Uterine smooth muscle cell (primary cell): ENCODE measurements at places on chromosomes 11 and 22. TPM values are rescaled to one million over a fixed set of nuclear protein-coding genes. Genes with fewer than 3 reads are reported as not detected.

The LRRC32 gene
- 7.5 and 35.9 TPM in 2 replicates for total RNA-seq

The RAG1 gene
- 0.37 and 0.55 TPM in 2 replicates for total RNA-seq

The KDM4D gene
- 1.00 and 1.4 TPM in 2 replicates for total RNA-seq

The DMC1 gene
- total RNA-seq, result 6.5 and 7.2 TPM in 2 replicates

The CARD10 gene
- 1.2 and 2.1 TPM in 2 replicates for total RNA-seq

The GAL gene
- 0.62 and 3.3 TPM in 2 replicates for total RNA-seq

The DDTL gene
- 0.44 and 0.87 TPM in 2 replicates for total RNA-seq

The TEX54 gene
- total RNA-seq, result not detected in 2 replicates

The OR10D3 gene
- total RNA-seq, result not detected in 2 replicates

The ATP5MG gene
- total RNA-seq, result 33.1 and 44.1 TPM in 2 replicates

The HORMAD2 gene
- not detected in 2 replicates for total RNA-seq

The LRRN4CL gene
- total RNA-seq, result 12.2 and 23.5 TPM in 2 replicates

The DYNC2H1 gene
- total RNA-seq, result 69.8 and 91.6 TPM in 2 replicates

The XNDC1N gene
- 8.1 and 10.1 TPM in 2 replicates for total RNA-seq

The NFAM1 gene
- not detected in 2 replicates for total RNA-seq

The DUSP8 gene
- 0.44 and 0.50 TPM in 2 replicates for total RNA-seq

The HPX gene
- 0.33 and 0.50 TPM in 2 replicates for total RNA-seq

The WBP2NL gene
- total RNA-seq, result 0.11 and 0.50 TPM in 2 replicates

The APOA4 gene
- not detected in 2 replicates for total RNA-seq

The TMEM135 gene
- 19.7 and 20.0 TPM in 2 replicates for total RNA-seq

The MEI1 gene
- 1.5 and 2.1 TPM in 2 replicates for total RNA-seq

The ROBO3 gene
- 9.1 and 13.4 TPM in 2 replicates for total RNA-seq

The AIFM3 gene
- 0.33 and 0.50 TPM in 2 replicates for total RNA-seq

The RNF121 gene
- total RNA-seq, result 27.4 and 39.6 TPM in 2 replicates

The RAB39A gene
- not detected in 2 replicates for total RNA-seq

The CARD18 gene
- total RNA-seq, result not detected in 2 replicates

The ASCL2 gene
- total RNA-seq, result not detected in 2 replicates

The KRTAP5-11 gene
- total RNA-seq, result not detected in 2 replicates

The KRTAP5-5 gene
- total RNA-seq, result not detected in 2 replicates

The MACROD1 gene
- total RNA-seq, result 9.3 and 20.5 TPM in 2 replicates

The POU2AF3 gene
- 0.12 TPM in 1 of 2 replicates, not detected in the other for total RNA-seq

The SULT4A1 gene
- total RNA-seq, result 0.12 TPM in 1 of 2 replicates, not detected in the other

The PNPLA5 gene
- total RNA-seq, result under 0.01 TPM in 1 of 2 replicates, not detected in the other

The YPEL4 gene
- 0.66 and 1.6 TPM in 2 replicates for total RNA-seq

The TBCEL gene
- 16.4 and 24.9 TPM in 2 replicates for total RNA-seq

The SLC16A8 gene
- total RNA-seq, result 0.25 TPM in 1 of 2 replicates, not detected in the other

The TREH gene
- total RNA-seq, result under 0.01 TPM in 1 of 2 replicates, not detected in the other

The LAYN gene
- 34.1 and 45.0 TPM in 2 replicates for total RNA-seq

The OR5B21 gene
- total RNA-seq, result not detected in 2 replicates

The CYP2D6 gene
- total RNA-seq, result 0.25 and 0.44 TPM in 2 replicates

The MUC5AC gene
- under 0.01 TPM in 1 of 2 replicates, not detected in the other for total RNA-seq

The CBX6 gene
- total RNA-seq, result 44.0 and 50.2 TPM in 2 replicates

The PRODH gene
- total RNA-seq, result 0.12 TPM in 1 of 2 replicates, not detected in the other

The IL17RA gene
- 6.2 and 7.7 TPM in 2 replicates for total RNA-seq

The CENPM gene
- total RNA-seq, result 8.9 and 37.2 TPM in 2 replicates

The PLAAT5 gene
- not detected in 2 replicates for total RNA-seq

The CASP5 gene
- not detected in 2 replicates for total RNA-seq

The C11orf71 gene
- 3.4 TPM in 2 replicates for total RNA-seq

The KCNA4 gene
- total RNA-seq, result under 0.01 TPM in 1 of 2 replicates, not detected in the other
